ENCODE measurements at places on chromosomes 7 and 10.

DNA sequence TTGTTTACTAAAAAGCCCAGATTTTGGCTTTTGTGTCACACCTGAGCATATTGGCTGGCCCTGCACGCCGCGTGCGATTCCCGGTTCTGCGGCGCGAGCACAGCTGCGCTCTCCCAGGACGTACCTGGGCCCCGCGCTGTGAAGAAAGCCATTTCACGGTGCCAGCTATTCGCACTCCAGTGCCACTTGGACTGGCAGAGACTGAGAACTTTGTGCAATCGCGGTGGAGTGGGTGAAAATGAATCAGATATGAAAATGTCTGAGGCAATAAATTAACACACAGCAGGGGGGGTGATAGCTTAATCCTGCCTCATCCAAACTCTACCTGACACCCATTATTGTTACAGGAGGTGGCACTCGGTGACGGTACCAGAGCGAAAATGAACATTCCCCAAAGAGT lies 330.1 kb upstream of the MGMT start:
- no peak for DNase-seq

- no peak for DNase-seq
Observed at GRCh38 chr7:70867513-70867912, 264.4 kb upstream of the GALNT17 start.

GRCh38 chr7:48518092-48518491 lies 346.8 kb downstream of the ABCA13 start:
- DNase-seq, result no peak

DNA sequence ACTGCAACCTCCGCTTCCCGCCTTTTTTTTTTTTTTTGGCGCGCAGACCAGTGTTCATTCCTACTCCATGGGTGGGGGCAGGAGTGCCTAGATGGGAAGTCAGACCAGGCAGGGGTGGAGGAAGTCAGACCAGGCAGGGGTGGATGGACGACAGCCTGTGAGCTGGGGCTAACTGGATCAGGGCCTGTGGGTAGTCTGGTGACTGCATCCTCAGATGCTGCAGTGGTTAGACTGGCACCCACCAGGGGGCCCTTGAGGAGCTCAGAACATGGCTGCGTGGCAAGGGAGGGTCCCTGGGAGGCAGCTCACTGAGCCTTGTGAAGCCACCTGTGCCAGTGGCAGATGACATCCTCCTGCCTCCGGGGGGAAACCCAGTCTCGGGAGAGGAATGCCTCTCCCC lies 35.1 kb downstream of the RCC1L start:
- no peak for DNase-seq

- no peak for DNase-seq
Observed at GRCh38 chr7:49714182-49714581, 59.3 kb upstream of the VWC2 start.

DNA sequence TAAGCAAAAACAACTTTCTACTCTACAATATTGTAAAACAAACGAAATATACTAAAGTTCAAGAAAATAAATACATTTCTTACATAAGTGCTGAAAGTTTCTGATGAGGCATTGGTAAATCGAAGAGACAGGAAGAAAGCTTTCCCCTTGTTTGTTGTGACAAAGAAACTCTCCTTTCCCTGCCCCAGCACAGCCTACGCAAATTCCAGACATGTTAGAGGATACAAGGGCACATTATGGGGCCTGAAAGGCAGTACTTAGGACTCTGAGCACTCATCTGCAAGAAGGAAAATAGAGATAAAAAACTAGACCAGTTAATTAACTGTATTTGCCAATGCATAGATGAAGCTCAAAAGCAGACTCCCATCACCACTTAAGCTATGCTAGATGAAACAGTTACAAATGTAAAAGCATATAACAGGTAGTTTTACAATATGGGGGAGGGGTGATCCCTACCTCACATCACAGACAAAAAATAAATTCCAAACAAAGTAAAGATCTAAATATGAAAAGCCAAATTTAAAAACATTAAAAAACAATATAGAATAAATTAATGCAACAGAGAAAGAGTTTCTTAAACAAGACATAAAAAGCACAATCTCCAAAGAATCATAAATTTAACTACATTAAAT lies 21.8 kb downstream of the ARHGAP19 start:
- DNase-seq, result no peak

DNA sequence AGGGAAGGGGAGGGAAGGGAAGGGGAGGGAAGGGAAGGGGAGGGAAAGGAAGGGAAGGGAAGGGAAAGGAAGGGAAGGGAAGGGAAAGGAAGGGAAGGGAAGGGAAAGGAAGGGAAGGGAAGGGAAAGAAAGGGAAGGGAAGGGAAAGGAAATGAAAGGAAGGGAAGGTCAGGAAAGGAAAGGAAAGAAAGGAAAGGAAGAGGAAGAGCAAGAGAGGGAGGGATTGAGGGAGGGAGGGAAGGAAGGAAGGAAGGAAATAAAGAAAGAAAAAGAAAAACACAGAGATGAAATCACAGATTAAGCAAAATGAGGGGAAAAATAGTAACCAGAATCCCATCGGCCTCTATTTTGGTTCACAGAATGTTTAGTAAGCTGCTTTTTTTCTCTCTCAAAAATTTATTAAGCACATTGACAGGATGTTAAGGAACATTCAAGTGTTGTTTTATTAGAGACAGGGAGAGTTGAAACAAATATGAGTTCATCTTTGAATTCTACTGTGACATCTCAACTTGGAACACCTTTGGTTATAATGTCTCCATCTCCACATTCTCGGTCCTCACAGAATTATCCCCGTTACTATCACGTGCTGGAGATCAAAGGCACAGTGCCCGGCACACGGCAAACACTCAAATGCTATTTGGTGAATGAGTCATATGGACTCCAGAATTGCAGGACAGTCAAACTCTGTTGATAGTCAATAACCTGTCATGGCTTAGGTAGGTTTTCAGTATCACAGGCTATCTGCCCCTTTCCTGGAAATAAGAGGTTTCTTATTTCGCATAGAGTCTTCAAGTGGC lies 52.4 kb downstream of the ABCB1 start:
- no peak for DNase-seq

- DNase-seq, result no peak
Observed at GRCh38 chr7:159078193-159078910, 66.3 kb downstream of the VIPR2 start.

GRCh38 chr10:101939008-101939648 lies 95.5 kb upstream of the KCNIP2 start:
- no peak for DNase-seq

- no peak for DNase-seq
Observed at GRCh38 chr7:12524794-12525386, 45.6 kb upstream of the SCIN start.

- DNase-seq, result no peak
Observed at GRCh38 chr10:70779511-70780369, 5.4 kb downstream of the TBATA start.

- DNase-seq, result no peak
Observed at GRCh38 chr7:30941582-30942323, 22.0 kb upstream of the GHRHR start.

DNA sequence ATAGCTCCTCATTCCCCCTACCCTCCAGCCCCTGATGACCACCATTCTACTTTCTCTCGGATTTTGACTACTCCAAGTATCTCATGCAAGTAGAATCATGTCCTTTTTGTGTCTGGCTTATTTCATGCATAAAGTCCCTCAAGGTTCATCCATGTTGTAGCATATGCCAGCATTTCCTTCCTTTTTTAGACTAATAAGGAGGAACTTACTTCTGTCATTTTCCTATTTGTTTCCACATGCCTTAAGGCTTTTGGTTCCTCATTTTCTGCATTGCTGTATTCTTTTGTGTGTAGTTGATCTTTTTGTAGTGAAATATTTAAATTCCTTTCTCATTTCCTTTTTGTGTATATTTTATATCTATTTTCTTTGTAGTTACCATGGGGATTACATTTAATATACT lies 376.9 kb downstream of the CALN1 start:
- DNase-seq, result no peak

DNA sequence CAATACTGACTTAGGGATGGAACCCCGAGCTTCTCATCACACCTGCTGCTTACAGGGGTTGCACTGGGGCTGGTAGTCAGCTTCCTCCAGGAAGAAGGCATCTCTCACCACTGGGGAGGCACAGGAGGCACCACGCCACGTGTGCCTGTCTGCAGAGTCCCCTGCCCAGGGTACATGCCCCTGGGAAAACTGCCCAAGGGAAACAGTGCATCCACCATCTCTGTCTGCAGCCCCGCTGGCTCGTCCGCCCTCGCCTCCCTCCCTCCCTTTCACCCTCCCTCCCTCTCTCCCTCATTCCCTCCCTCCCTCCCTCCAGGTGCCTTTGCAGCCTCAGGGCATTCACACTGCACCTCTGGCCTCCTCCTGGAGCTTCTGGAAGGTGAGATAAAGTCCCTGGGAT lies 101.1 kb downstream of the PTPRE start:
- no peak for DNase-seq

DNA sequence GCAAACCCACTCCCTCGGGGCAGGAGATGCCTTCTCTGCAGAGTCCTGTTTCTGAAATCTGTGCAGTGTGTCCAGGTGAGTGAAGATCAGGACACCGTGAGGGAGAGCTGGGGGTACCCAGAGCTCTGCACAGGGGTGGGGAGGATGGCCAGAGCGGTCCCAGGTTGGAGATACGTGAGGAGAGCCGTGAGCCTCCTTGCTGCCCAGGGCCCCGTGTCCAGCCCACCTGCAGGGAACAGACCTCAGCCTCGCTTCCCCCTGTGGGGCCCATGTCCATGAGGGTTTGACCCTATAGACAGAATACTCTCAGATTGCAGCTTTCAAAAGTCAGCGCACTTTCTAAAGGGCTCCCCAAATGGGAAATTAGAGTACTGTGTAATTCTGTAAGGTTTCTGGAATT lies 66.5 kb upstream of the EN2 start:
- no peak for DNase-seq

DNA sequence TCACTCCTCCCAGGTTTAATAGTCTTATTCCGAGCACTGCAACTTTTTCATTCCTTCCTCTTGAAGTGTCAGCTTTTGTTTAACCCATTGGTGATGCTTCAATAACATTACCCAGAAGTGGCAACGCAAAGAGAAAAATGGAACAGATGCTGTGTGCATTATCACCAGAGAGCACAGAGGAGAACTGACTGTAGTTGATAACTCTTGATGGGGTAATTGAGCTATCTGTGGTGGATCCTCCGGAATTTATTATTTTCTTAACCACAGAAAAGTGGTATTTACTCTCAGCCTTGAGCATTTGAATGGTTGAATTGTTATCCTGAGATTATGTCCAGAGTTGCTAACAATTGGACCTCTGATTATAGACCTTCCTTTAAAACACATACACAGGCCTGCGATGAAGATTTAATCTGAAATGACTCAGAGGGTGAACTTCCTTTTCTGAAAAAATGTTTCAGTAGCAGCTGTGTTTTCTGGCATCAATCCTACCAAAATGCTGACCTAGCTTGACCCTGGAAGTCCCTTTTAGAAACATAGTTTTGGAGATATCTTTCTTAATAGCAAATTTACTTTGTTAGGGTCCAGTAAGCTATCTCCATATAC lies 1584.4 kb upstream of the LRRTM3 start:
- DNase-seq, result no peak

DNA sequence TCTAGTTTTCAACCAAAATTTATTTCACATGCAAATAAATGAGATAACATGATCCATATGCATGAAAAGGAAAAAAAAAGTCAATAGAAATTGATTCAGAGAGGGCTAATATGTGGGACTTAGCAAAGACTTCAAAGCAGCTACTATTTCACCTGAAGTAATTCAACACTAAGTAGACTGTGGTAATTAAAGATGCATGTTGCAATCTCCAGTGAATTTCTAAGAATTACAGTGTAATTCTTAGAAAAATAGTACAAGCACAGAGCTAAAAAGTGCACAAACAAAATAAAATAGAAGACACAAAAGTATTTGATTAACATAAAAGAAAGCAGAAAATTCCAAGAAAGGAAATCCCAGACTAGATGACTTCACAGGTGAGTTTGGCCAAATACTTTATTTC lies 25.7 kb downstream of the GPR22 start:
- DNase-seq, result no peak

GRCh38 chr7:156776527-156776926 lies 116.5 kb downstream of the LMBR1 start:
- no peak for DNase-seq
